ENCODE measurements at places on chromosomes 1 and 21.

- DNase-seq, result no peak
These were observed 59.8 kb upstream of the BACH1 start for GRCh38 chr21:29238967-29239290.

DNA sequence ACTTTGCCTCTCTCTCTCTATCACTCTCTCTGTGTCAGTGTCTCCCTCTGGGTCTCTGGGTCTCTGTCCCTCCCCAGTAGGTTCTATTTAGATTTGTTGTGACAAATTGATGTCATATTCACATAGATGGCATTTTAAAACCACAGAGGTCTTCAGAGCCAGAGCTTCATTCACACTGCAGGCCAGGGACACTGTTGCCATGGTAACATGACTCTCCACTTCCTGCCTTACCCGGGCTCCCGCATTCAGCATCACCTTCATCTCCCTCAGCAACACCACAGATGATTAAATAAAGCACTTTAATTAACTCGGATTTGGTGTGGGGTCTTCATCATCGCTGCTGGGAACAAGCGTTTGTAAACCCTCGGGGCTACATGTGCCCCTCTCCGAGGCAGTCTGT lies 132.6 kb downstream of the ETS2 start:
- no peak for DNase-seq

GRCh38 chr1:212446333-212446732 lies 13.6 kb downstream of the NENF start:
- no peak for DNase-seq

- no peak for DNase-seq
These were observed 72.8 kb downstream of the NFASC start for GRCh38 chr1:204943495-204943894.

DNA sequence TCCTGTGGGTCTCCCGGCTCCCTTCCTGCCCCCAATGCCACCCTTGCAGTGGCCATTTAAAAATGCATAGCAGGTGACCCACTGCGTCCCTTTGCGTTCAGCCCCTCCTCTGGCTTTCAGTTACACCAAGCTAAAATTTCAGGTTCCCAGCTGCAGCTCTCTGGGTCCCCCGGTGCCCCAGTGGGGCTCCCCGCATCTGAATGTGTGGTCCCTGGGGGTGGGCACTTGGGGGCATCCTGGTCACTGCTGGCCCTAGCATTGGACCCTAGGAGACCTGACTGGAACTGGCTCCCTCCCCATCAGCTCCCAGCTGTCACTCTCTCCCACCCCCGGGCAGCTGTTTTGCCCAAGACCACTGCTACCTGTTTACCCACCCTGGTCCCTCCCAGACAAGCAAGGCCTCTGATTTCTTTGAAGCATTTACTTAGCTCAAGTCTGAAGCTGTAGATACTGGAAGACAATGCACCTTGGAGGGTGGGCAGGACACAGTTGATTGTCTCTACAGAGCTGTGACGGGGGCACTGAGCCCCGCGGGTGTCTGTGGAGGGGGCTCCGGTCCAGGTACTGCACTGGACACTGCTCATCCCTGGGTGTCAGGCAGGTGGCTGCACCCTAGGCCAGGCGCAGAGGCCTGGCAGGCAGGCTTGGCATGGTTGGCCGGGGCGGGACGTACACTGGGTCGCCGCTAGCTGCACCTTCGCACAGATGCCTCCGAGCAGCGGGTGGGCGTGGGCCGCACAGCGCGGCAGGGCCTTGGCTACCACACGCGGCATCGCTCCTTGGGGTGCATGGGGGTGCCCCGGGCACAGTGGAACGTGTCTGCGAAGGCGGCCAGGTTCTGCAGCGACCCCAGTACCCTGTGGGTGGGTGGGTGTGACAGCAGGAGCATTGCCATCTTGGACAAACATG lies 3.9 kb downstream of the PRXL2B start:
- DNase-seq, result no peak

DNA sequence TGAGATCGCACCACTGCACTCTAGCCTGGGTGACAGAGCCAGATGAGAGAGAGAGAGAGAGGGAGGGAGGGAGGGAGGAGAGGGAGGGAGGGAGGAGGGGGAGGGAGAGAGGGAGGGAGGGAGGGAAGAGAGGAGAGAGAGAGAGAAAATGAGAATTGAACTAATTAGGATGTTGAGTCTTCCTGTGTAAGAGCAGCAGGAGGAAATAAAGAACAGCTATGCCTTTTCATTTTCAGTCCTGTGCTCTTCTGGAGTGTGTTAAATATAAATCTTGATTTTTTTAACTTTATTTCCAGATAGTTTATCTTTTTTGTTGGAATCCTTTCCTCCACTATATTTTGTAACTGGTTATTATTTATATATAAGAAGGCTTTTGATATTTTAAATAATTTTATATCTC lies 27.1 kb downstream of the DNTTIP2 start:
- no peak for DNase-seq

- DNase-seq, result no peak
These were observed 2.0 kb upstream of the ZBTB40 start for GRCh38 chr1:22449636-22450035.

DNA sequence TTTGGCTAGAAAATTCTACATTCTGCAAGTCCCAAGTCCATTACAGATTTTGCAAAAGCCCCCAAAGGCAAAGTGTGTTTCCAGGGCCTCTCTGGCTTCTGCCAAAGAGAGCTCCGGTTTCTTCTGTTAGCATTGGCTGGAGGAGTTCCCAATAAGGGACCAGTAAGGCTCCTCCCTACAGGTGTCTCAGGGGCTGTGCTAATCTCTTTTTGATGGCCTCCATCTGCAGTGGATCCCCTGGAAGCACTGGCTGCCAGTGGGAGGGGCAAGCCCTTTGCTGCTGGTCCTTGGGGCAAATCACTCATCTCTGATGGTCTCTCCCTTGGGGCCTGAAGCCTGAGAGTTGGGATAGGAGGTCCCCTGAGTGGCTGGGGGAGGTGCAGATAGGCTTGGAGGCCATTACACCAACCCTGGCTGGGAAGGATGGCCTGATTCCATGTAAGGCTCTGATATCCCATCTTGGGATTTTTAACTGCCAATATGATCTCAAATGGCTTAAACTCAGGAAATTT lies 89.1 kb upstream of the USP24 start:
- no peak for DNase-seq

- no peak for DNase-seq
These were observed 5.2 kb upstream of the FOXD3 start for GRCh38 chr1:63316984-63317816.

DNA sequence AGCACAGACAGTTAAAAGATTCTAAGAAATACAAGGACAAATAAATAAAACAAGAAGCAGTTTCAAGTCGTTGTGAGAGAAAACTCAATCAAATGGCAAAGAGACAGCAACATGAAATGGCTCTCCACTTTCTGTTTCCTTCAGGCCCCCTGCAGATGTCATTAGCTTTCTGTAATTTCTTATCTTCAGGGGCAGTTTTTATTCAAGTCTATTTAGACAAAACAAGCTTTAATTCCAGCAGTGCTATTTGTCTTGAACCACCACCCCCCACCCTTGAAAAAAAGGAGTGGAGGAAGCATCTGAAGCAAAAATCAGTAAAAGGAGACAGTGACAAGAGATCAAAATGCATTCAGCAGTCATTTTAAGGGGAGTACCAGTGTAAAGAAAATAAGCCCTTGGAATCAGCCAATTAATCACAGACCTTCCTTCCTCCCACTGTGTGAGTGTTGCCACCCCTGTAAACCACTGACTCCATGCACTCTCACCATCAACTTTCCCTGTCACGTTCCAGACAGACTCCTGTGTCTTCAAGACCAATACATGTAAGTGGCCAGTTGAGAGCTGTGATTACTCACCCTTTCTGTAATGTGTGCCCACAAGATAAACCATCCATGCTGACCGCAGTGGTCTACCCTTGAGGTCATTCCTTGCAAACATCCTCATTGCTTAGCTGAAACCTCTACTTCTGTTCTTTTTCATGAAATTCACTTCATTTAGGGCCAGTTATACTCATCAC lies 136.1 kb upstream of the HOOK1 start:
- DNase-seq, result no peak

GRCh38 chr1:89640440-89640839 lies 7.5 kb downstream of the LRRC8C start:
- DNase-seq, result no peak

GRCh38 chr1:111556325-111557037 lies 53.0 kb upstream of the ADORA3 start:
- DNase-seq, result no peak

All from stimulated activated CD8-positive, alpha-beta memory T cell treated with anti-CD3 and anti-CD28 coated beads, Interleukin-15, amount 100 ng/mL, for 1 hour (primary cell).